Globus pallidus (tissue), 1 donor: ENCODE measurements at places on chromosomes 5 and 9.

DNA sequence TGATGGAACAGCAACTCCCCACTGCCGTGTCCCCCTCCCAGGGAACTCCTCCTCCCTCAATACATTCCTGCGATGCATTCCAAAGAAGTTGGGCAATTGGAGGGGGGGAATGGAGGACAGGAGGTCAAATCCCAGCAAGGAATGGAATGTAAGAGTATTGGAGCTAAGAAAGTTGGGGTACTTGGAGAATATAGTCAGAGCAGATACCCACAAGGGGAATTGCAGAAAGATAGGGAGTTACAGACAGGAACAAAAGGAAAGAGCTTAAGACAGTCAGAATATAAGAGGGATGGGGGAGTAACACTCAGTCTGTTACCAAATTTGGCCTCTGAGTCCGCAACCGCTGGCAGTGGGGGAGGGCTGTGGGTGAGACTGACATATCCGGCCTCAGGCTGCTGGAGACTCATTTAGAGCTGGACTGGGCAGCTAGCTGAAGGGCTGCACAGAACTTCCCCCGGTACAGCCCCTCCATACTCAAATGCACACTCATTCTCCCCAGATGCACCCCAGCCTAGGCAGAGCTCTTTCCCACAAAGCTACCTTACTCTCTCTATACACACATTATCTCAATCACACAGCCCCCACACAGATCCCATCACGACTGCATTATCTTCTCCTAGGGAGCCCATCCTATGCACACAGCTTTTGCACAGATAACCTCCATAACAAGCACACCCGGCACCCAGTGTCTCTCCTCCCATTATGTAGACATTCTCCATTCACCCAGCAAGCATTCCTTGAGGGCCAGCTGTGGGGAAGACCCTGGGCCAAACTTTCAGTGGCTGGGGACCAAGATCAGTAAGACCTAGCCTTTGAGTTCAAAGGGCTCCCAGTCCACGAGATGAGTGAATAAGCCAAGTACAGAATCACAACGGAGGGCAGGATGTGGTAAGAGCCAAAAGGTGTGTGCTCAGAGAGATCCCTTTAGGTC, 3.7 kb downstream of the TLN1 start:
- DNase-seq, result no peak

DNA sequence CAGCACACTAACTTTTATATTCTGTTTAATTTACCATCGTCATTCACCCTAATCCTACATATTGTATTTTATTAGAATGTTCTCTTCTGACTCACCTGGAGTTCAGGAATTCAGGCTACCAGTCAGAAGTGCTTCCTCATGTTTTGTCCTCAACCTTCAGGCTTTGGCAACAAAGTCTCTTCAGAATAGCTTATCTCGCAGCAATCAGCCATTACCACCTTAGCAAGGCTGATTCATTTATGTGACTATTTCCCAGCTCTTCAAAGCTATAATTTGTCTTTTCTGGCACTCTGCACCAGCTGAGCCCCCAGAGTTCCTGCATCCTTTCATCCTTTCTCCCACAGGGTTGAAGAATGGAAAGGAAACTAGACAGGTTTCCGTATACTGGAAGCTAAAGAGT, 365.5 kb upstream of the CDH18 start:
- no peak for DNase-seq

DNA sequence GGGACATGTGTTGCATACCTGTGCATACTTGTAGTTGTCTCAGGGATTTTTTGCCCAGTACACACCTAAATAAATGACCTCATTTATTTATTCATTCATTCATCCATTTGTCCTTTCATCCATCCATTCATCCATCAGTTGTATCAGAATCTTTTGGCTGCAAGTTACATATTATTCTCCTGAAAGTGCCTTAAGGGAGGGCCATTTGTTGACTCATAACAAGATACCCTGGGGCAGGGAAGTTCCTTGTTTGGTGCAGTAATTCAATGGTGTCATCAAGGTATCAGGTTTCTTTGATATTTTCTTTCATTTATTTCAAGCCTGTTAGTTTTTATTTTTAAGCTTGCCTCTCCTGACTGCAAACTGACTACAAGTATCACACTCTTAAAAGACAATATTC, 597.9 kb upstream of the TLE4 start:
- DNase-seq, result no peak

DNA sequence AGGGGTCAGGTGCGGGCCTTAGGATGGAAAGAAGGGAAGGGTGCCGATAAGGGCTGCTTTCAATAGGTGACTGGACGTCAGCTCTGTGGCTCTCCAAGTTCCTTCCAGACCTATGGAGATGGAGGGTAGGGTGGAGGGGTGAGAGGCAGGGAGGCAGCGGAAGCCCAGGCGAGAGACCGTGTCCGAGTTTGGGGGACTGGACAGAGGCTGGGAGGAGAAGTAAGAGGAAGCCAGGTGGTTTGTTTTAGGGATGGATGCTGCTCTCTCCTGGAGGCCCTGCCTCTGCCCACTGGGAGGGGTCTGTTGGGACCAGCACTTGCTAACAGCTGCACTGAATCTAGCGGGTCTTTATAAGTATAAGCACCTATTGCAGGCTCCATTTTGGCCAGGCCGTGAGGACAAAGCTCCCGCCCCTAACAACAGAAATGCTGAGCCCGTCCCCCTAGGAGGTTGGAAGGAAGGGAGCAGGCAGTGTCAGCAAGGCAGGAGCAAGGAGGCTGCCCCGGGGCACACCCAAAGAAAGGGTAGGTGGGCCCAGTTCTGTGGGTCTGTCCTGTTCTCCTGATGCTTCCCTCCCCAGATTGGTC, 167.5 kb downstream of the DAB2IP start:
- no peak for DNase-seq

DNA sequence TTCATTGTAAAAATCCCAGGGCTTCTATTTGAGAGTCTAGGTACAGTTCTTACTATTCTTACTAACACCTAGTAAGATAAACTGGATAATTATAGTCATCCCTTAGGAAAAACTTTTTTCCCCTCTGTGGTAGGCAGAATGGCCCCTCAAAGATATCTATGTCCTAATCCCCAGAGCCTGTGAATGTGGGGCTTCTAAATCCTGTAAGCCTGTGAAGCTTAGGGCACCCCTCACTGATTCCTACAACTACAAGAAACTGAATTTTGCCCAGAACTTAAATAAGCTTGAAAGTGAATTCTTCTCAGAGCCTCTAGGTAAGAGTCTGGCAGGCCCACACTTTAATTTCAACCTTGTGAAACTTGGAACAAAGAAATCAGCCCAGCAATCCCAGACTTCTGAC, 130.1 kb upstream of the ACOT12 start:
- DNase-seq, result no peak

DNA sequence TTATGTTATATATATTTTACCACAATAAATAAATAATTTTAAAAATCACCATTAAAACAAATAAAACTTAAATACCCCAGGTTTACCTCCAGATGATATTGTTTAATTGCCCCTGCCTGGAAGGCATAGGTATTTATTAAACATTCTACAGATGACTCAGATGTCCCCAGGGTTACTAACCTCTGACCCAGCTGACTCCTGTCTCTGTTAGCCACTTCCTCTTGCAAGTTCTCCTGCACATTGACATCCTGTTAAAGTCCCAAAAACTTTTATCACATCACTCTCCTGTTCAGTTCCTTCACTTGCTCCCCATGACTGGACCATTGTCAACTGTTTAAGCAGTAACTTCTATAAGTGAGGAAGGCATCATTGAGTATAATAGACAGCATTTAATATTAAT, 37.0 kb upstream of the RAB3C start:
- DNase-seq, result no peak

DNA sequence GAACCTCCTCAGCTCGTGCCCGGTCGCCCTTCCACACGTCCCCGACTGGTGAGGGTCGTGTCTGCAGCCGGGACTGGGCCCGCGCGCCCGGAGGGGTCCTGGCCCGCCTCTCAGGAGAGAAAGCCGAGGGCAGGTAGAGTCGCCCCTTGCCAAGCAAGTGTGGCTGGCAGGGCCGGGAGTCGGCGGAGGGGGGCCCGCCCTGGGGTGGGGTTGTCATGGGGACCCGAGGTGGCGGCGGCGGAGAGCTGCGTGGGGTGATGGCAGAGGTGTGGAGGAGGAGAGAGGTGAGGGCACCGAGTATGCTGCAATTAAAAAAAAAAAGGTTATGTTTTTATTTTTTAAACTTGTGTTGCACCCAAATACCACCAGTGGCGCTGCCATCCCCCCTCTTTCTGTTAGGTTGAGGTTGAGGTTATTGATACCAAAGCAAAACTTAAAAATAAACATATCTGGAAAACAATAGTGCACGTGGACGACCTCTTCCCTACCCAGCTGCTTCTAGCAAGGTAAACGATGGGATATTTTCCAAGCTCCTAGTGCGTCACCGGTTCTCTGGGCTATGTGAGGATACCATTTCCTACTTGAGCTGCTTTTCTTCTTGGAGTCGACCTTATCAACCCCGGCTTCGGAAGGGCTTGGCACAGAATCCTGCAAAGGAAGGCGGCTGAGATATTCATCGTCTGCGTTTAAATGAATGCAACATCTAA, 660 bp downstream of the SCAMP1 start:
- peak; percentile 51 for DNase-seq

DNA sequence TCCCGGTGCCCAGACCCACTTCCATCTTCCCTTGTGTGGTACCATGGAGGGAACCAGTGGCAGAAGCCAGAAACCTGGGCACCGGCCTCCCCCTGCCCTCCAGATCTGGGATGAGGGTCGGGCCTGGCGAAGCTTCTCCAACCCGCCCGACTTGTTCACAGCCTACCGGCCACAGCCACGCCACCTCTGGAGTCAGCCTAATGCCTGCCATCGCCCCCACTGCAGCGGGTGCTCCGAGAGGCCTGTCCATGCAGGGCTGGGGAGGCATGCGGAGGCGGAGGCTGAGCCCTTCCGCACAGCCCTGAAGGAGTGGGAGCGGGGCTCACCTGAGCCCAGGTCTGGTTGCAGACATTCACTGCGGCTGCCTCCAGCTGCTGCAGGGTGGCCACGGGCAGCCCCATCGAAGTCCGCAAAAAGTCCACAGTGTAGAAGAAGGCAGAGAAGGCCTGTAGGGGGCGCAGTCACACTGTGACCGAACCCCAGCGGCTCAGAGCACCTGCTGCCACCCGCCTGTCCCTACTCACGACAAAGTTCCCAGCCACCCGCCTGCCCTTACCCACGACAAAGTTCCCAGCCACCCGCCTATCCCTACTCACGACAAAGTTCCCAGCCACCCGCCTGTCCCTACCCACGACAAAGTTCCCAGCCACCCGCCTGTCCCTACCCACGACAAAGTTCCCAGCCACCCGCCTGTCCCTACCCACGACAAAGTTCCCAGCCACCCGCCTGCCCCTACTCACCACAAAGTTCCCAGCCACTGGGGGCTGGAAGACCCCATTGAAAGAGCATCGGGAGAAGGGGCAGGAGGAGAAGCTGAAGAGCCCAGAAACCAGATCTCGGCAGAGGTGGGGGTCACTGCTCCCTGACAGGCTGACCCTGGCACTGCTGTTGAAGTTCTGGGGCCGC, 3.8 kb upstream of the NPDC1 start:
- no peak for DNase-seq

DNA sequence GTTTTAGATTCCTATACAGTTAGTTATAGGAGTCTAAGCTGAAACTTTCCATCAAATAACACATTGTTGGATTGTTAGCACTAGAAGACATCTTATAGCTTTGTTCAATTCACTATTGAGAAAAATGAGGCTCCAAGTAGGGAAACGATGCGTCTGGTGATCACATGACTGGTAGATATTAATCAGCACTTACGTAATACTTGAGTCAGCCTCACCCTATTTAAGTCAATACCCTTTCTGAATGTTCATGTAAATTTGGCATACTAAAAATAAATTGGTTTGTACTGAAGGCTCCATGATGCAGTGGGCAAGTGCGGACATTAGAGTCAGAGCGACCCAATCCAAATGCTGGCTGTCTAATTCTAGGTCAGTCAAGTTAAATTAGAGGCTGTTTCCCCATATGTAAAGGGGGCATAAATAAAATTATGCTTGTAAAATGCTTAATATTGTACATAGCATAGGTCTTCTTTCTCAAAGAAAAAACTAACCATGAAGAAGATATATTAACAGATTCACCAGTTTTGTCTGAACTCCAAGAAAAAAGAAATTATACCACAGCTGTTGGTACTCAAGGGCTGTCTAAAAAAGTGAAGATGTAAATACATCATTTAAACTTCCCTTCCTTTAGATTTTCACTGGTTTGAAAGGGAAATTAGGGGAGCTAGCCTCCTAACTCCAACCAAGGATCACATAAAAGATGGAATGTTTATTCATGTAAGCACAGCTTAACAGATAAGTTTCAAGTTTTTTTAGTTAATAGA, 406.6 kb upstream of the TLE4 start:
- no peak for DNase-seq

DNA sequence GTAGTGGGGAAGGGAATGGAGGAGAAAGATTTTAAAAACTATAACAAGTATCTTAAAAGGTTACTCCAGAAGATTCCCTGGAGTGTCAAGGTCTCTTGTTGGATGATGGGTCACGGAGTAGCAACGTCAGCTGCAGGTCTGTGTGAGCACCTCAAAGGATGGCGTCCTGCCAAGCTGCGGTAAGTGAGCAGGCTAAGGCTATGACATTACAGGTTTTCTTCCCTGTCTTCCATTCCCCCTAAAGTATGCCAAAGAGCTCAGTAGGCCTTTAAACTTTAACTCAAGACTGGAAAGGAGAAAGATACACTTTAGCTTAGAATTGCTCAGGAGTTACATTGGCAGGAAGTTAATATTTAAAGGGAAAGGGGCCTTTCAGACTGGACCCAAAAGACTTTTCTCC, 17.5 kb downstream of the SPOCK1 start:
- DNase-seq, result no peak

- DNase-seq, result no peak
Observed at GRCh38 chr5:83192947-83193346, 115.6 kb downstream of the XRCC4 start.

GRCh38 chr9:3285365-3286161, 240.2 kb downstream of the RFX3 start:
- no peak for DNase-seq

- no peak for DNase-seq
Observed at GRCh38 chr5:66066826-66067225, 77.3 kb upstream of the SREK1 start.

DNA sequence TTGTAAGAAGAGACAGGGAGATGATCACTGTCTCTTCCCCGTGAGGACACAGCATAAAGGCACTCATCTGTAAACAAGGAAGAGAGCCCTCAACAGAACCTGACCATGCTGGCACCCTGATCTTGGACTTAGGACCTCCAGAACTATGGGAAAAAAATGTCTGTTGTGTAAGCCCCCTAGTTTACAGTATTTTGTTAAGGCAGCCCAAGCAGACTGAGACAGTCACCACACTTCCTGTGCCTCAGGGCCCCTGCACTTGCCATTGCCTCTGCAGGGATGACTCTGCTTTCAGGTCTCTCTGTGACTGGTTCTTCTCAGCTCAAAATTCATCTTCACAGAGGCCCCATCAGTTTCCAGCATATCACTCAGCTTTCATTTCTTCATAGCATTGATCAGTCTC, 372.1 kb downstream of the TLE1 start:
- DNase-seq, result no peak

GRCh38 chr9:127640908-127641545, 28.9 kb downstream of the STXBP1 start:
- DNase-seq, result no peak
